ENCODE measurements at places on chromosomes 11 and 22.

GRCh38 chr22:47847131-47847890 lies 1084.9 kb downstream of the TBC1D22A start:
- no peak for DNase-seq

DNA sequence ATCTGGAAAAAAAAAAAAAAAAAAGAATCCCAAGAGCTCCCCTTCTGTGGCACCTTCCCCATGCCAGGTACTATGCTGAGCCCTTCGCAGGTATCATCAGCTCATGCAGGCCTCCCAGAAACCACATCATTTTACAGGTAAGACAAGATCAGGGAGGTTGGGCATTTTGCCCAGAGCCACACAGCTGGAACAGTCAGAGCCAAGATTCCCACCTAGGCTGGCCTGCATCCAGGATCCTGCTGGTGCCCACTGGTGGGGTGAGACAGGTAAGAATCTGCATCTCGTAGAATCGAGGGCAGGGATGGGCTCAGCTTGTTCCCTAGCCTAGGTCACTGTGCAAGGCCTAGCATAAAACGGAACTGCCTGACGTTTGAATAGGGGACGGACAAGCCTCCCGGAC lies 15.7 kb upstream of the MEN1 start:
- DNase-seq, result no peak

DNA sequence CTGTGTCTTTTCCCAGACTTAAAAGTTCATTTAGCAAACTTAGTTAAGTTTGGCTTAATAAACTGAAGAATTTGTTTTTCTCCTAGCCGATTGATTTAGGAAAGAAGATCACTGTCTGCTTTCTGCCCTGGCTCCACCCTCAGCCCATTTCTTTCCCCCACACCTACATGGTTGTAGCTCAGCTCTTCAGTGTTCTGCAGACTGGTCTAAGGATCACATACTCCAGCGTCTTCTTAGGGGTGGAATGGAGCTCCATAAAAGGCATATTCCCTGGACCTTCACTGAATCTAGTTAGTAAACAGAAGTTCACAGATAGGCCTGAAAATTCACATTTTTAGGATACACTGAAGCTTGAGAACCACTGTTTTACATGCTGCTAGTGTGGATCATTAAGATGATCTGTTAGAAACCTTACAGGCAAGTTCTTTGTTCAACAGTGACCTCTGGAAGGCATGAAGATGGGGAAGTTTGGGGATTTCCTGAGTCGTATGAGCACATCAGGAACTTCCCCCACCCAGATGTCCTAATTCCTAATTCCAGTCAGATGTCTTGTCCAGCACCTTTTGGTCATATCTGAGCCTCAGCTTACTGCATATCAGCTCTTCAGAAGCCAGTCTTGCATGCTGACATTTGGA lies 16.8 kb downstream of the PIWIL4 start:
- DNase-seq, result no peak

DNA sequence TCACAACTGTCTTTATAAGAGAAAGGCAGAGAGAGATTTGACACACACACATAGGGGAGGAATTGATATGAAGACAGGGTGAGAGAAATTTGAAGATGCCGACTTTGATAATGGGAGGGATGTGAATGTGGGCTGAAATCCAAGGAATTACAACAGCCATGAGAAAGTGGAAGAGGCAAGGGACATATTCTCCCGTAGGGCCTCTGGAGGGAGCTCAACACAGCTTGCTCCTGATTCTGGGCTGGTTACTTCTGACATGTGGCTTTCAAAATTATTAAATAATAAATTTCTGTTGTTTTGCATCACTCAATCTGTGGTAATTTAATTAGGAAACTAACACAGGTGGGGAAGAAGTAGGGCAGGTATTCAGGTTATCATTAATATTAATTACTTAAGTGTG lies 282.9 kb downstream of the LUZP2 start:
- no peak for DNase-seq

GRCh38 chr11:19079643-19080440 lies 19.3 kb upstream of the MRGPRX2 start:
- peak; percentile 97 for DNase-seq

- DNase-seq, result no peak
These were observed 3.0 kb downstream of the CXCR5 start for GRCh38 chr11:118886681-118887111.

DNA sequence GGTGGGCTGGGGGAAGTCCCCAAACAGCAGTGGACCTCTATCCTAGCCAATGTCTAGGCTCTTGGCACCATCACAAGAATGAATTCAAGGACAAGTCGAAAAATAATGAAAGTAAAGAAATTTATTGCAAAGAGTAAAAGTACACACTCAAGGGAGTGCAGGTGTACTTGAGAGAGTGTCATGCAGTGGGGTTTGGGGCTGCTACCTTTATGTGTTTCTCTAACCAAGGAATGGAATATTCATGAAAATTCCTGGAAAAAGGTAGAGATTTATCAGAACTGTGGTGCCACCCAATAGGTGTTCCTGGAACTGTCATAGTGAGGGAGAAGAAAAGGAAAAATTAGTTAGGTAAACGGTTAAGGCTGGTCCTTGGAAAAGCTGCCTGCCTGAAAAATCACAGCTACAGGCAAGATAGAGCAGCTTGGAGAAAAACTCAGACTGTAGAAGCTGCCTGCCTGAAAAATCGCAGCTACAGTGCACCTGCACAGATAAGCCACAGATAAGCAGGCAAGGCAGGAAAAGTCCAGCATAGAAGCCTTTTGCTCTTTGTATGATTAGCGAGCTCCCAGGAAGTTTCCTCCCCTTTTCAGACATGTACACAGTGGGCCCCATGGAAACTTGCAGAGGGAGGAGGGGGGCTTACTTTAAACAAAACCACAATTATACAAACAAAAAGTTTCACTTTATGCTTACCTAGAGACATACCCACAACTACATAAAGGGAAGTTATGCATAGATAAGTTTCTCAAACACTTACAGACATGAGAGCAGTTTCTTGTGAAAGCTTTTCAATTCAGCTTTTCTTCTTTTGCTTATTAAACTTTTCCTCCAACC lies 71.4 kb upstream of the B3GNT6 start:
- DNase-seq, result no peak

DNA sequence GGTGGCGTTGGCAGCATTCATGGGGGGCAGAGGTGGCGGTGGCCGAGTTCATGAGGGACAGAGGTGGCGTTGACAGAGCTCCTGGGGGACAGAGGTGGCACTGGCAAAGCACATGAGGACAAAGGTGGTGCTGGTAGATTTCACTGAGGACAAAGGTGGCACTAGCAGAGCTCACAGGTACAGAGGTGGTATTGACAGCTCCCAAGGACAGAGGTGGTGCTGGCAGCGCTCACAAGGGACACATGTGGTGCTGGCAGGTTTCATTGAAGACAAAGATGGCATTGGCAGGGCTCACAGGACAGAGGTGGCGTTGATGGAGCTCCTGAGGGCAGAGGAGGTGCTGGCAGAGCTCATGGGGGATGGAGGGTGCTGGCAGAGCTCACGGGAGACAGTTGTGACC lies 425.4 kb downstream of the CTTN start:
- DNase-seq, result no peak

- no peak for DNase-seq
These were observed 118.9 kb downstream of the MICAL3 start for GRCh38 chr22:17905445-17905844.

DNA sequence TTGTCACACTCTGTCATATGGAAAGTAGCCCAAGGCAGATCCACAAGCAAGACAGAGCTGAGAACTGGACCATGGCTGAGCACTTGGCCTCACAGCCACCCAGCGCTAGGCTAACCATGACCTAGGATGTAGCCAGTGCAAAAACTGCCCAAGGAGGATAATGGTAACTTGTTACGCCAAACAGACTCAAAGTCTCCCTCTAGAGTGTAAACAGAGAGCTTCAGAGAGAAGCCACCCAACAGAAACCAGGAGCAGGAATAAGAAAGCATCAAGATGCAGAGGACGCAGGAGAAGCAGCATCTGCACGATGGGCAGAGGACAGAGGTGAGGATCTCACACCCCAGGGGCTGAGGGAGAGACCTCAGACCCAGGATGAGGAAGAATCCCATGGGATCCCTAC lies 97.9 kb downstream of the RCN1 start:
- DNase-seq, result no peak

GRCh38 chr11:125623064-125623463 lies 1.9 kb upstream of the CHEK1 start:
- no peak for DNase-seq

GRCh38 chr11:23314162-23314561 lies 453.9 kb upstream of the CCDC179 start:
- DNase-seq, result no peak

- DNase-seq, result no peak
These were observed 10.8 kb downstream of the PPFIBP2 start for GRCh38 chr11:7524462-7525235.

GRCh38 chr11:98155696-98156095 lies 865.1 kb upstream of the CNTN5 start:
- DNase-seq, result no peak

DNA sequence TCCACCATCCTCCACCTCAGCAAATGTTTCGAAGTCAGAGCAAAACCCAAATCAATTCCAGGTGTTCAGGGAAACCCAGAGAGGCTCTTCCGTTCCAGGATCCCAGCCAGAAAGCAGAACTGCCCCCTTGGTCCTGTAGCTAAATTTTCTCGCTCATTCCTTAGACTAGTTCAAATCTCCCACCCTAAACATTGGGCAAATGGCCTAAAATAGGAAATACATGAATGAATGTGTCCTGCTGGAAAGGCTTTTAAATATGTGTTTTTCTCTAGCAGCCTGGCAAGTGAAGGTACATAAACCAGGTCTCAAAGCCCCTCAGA lies 89.6 kb downstream of the ETS1 start:
- no peak for DNase-seq

- no peak for DNase-seq
These were observed 49.1 kb downstream of the RTN4R start for GRCh38 chr22:20218987-20219386.

DNA sequence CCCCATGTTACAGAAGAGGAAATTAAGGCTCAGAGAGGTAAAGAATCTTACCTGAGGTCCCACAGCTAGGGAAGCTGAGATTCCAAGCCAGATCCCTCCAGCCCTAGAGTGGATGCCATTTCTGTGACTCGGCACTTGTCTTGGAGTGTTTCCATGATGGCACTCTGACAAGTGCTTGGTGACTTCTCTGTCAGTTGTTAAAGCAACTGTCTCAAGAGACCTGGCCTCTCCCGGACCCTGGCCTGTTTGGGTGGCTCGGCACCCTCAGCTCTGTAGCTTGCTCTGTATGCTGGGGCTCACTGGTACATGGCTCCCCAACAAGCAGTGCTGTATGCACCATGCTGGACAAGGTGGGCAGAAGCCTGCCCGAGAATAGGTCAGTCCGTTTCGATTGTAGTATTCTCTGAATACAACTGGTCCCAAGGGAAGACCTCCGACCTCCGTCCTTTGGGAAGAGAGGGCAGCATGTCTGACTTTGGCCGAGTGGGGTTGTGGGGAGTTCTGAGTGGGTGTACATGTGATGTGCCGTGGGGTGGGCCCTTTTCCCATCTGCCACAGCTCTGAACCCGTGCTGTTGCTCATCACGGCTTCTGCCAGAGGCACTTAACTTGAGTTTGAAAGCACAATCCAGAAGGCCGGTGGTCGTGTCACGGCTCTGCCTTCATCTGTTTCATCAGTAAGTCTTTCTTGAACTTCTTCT lies 12.4 kb downstream of the ACO2 start:
- no peak for DNase-seq

- no peak for DNase-seq
These were observed 109.4 kb downstream of the GRIA4 start for GRCh38 chr11:105719073-105719822.

- no peak for DNase-seq
These were observed 777.6 kb downstream of the TBC1D22A start for GRCh38 chr22:47540011-47540410.

GRCh38 chr22:47000888-47001287 lies 238.4 kb downstream of the TBC1D22A start:
- DNase-seq, result no peak

- no peak for DNase-seq
These were observed 58.8 kb downstream of the CHRDL2 start for GRCh38 chr11:74672332-74672955.

GRCh38 chr11:13346470-13346869 lies 68.9 kb downstream of the BMAL1 start:
- no peak for DNase-seq

- DNase-seq, result no peak
These were observed 35.4 kb downstream of the MUC2 start for GRCh38 chr11:1109918-1110705.

DNA sequence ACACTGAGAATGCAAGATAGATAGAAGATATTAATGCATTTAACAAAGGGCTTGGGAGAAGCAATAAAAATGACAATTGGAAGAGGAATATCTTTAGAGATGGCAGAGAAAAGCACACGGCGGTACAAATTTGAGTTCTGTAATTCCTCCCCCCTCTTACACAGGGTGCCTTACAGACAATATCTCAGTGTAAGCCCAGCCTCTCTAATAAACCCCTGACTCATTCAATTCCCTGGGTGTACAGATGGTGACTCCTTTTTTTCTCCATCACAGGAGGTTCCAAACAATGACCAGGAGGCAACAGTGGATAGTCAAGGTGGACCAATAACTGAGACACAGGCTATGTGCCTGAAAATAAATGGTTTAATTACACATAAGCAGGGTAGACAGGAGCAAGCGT lies 598.6 kb downstream of the OPCML start:
- DNase-seq, result no peak

DNA sequence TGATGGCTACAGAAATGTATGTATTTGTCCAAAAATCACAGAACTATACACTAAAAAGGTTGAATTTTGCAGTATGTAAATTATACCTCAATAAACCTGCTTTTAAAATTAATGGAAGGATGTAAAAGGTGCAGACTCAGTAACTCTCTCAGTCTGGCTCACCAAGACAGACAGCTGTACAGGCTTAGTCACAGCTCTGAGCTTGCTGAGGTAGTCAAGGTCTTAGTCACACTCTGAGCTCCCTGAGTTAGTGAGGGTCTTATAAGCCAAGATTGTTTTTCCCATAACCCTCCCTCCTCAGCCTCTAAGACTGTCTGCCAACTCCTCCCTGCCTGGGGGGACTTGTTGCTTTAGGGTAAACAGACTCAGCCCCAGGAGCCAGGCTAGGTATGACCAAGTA lies 59.3 kb upstream of the IZUMO1R start:
- no peak for DNase-seq

DNA sequence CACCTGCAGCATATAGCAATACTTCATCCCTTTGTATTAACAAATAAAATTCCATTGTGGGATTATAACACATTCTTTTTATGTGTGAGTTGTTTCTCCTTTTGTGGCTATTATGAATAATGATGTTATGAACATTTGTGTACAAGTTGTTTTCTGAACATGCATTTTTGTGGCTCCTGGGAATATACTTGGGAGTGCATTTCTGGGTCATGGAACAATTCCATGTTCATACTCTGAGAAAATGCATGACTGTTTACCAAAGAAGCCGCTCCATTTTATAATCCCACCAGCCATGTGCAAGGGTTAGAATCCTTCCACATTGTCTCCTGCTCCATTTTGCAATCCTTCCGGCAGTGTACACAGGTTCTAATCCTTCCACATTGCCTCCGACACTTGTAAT lies 713.8 kb downstream of the TBC1D22A start:
- no peak for DNase-seq

GRCh38 chr11:132094598-132094997 lies 724.2 kb downstream of the NTM start:
- no peak for DNase-seq

Data from GM04503 (cell line).